ENCODE measurements at places on chromosomes 3 and 15.

DNA sequence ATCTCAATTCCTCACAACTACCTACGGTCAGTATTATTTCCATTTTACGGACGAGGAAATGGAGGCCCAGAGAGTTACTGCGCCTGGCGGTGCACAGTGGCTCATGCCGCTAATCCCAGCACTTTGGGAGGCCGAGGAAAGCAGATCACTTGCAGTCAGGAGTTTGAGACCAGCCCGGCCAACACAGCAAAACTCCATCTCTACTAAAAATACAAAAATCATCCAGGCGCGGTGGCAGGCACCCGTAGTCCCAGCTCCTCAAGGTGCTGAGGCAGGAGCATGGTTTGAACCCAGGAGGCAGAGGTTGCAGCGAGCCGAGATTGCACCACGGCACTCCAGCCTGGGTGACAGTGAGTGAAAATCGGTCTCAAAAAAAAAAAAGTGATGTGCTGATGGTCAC is 187.3 kb downstream of the XXYLT1 start:
- DNase-seq: no peak

DNA sequence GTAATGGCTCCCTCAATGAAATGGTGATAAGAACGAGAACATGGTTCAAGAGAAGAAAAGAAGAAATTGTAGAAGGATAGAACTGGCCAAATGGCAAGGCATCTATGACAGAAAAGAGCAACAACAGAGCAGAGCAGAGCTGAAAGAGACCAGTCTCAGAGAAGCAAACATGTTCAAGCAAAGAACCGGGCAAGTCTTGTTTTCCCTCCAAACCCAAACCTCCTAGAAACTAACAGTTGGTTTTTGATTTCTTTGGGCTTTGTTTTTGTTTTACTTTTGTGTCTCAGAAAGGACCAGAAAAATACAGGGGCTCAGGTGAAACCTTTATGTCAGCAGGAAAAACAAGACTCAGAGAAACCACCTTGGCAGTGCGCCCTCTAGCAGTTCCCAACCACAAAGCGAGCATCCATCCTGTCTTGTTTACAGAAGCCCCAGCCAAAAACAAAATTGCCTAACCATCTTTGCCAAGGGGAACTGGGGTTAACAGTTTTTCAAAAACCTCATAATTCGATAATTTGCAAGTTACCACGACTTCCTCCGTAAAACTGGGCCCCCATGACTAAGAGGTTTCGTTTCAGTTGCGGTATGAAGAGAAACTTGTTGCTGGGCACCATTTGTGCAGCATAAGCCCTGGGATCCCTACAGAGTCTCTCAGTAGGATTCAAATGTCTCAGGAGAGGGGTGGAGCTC is 159.2 kb upstream of the SLC24A5 start:
- no peak for DNase-seq

DNA sequence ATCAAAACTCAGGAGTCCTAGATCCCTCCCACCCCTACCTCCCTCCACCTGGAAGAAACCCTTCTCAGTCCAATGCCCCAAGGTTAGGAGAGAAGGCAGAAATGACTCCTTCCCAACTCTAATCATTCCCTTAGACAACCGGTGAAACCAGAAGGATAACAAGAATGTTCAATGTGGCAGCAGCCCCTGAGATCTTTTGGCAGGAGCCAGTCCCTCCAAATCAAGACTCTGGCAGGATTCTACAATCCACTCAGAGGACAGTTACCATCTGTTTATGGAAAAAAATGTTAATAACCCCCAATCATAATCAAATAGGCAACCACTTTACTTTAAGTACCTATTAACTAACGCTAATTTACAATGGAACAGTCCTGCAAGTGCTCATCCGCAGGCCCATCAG is 136.5 kb downstream of the NTRK3 start:
- no peak for DNase-seq

DNA sequence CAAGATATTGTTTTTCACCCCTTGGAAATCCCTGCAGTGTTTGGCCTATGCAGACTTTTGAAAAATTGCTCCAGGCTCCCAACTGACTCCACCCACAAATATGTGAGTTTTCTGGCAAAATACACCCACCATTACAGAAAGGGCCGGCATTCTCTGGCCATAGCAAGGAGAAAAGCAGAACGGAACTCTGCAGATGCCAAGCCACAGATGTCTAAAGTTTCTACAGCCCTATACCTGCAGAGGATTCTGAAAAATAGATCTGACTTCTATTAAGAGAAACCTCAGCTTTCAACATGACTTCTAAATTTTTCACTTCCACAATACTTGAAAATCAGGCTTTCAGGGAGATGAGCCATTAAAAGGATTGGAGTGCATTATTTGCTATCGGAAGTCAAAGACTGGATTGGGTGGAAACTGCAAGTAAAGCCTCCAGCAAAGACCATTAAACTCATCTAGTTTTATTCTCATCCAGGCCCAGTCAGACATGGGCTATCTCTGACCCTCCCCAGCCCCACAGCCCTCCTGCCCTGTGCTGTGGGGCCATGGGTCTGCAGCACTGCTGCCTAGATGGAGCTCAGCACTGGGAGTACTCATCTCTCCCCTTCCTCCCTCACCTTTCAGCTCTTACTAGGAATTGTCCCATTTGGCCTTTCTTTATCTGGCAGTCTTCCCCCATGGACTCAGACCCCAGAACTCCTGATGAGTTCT is 243.1 kb upstream of the GOLGA6L4 start:
- DNase-seq: no peak

GRCh38 chr3:176856721-176857120 is 340.6 kb downstream of the TBL1XR1 start:
- DNase-seq: no peak

GRCh38 chr3:38257583-38257982 is 8.0 kb upstream of the SLC22A13 start:
- no peak for DNase-seq

DNA sequence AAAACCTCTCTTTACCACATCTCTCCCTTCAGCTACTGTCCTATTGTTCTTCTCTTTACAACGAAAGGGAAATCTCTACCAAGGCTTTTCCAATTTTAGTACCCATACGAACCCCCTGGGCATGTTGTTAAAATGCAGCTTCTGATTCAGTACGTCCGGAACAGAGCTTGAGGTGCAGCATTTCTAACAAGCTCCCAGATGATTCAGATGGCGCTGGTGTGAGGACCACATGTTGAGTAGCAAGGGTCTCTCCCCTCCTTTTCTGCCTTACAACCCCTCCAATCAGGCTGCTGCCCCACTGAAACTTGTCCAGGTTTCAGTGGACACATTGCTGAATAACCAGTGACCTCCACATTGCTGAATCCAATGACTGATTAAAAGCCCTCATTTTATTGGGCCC is 177.1 kb upstream of the FEZF2 start:
- DNase-seq: no peak
